ENCODE measurements at places on chromosomes 3 and 15.

DNA sequence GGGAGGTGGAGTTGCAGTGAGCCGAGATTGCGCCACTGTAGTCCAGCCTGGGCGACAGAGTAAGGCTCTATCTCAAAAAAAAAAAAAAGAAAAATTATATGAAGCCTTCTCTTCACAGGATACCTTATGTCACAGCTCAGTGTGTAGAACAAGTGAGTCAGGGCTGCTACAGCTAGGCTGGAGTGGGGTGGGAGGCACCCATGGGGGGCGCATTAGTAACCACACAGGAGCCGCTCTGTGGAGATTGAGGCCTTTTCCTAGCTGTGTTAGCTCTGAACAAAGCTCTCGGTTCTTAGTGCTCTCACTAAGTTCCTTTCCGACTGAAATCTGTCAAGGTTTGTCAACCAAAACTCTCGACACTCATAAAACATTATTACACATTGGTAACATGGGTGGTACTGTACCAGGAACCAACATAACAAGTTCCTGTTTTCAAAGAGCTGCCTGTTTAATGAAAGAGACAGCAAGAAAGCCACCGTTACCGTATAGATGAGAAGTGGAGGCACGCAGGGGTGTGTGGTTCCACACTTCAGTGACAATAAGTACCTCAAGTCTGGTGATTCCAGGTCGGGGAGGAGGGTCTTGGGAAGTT, 4.5 kb downstream of the LRRC31 start:
- DNase-seq: no peak

GRCh38 chr15:76465728-76466127, 129.2 kb downstream of the ISL2 start:
- no peak for DNase-seq

GRCh38 chr3:72818905-72819304, 29.3 kb downstream of the SHQ1 start:
- DNase-seq: no peak

DNA sequence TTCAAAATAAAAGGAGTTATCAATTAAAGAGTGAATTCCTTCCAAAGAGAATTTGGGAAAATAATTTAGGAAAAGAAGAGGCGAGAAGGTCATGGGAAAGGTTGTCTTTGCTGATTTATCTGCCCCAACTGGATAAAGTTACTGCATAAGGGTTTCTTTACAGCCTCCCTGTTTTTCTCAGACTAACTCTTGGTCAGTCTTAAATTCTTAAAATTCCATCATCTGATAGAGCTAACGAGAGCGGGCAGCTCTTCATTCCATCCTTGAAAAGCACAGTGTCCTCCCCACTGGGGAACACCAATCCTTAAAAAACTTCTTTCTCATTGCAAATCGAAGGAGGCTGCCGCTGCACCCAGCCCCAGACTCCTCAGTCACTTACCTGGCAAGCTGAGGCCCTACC, 107.2 kb downstream of the PGPEP1L start:
- no peak for DNase-seq

GRCh38 chr3:19526071-19526470, 377.8 kb downstream of the KCNH8 start:
- no peak for DNase-seq

DNA sequence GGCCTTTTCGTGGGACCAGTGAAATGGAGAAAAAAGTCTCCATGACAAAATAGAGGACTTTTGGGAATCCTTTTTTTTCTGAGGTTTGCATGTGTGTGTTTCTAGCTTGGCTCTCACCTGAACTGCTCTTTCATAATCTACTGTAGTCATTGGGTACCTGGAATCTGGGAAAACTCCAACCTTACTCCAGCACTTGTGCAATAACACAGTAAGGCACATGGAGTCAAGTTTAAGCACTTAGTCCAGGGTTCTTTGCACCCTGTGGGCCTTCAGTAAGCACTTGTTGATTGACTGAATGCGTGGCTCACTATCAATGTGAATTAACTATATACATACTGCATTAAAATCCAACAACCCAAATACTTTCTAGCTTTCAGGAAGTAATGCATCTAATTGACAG, 299.5 kb downstream of the ZBTB20 start:
- DNase-seq: no peak

GRCh38 chr3:129577366-129577765, 29.1 kb downstream of the PLXND1 start:
- DNase-seq: no peak
